HFFc6 (cell line): ENCODE measurements at places on chromosomes 16 and 17. TPM values are rescaled to one million over a fixed set of nuclear protein-coding genes. Genes with fewer than 3 reads are reported as not detected.
A peak's percentile ranks its signal among the peaks of the same experiment; 100 is the strongest.

Gene NUPR1
- 41.5 to 67.7 TPM (median 49.7 TPM) in 3 replicates for total RNA-seq

Gene SULT1A4
- total RNA-seq, result 0.38 to 0.97 TPM (median 0.58 TPM) in 3 replicates

Gene SLFN12L
- 0.12 to 0.13 TPM in 2 of 3 replicates, not detected in the other for total RNA-seq

Gene PYY
- total RNA-seq, result not detected in 3 replicates

Gene PDIA2
- total RNA-seq, result not detected in 3 replicates

DNA sequence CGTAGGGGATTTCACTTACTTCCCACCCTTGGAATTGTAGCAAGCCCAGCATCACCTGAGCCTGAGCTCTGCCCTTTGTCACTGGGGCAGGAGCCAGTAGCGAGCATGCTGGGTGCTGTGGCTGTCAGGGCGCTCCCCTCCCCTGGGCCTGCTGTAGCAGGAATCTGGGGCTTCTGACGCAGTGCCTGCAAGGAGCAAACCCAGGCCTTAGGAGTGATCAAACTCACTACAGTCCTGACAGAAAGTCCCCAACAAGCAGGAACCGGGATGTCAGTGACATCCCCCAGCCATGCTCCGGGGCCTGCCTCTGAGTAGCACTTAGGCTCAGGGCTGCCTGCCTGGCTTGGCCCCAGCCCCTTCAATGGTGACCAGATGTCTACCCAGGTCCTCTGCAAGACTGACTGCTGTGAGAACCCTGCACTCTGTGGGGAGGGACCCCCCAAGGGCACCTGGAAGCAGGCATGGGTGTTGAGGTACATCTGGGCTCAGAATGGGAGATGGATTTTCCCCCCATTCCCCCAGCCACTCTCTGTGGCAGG, 23.5 kb downstream of the PLD6 start:
- DNase-seq, result no peak

DNA sequence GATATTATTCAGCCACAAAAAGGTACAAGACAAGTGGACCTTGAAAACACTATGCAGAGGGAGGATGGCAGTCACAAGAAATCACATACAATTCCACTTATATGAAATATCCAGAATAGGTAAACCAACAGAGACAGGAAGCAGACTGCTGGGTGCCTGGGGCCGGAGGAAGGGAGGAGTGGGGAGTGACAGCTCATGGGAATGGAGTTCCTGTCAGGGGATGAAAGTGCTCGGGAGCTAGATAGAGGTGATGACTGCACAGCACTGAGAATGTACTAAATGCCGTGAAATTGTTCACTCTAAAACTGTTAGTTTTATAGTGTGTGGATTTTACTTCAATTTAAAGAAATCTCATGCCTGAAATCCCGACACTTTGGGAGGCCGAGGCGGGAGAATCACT, 74.2 kb upstream of the MED9 start:
- DNase-seq, result no peak

DNA sequence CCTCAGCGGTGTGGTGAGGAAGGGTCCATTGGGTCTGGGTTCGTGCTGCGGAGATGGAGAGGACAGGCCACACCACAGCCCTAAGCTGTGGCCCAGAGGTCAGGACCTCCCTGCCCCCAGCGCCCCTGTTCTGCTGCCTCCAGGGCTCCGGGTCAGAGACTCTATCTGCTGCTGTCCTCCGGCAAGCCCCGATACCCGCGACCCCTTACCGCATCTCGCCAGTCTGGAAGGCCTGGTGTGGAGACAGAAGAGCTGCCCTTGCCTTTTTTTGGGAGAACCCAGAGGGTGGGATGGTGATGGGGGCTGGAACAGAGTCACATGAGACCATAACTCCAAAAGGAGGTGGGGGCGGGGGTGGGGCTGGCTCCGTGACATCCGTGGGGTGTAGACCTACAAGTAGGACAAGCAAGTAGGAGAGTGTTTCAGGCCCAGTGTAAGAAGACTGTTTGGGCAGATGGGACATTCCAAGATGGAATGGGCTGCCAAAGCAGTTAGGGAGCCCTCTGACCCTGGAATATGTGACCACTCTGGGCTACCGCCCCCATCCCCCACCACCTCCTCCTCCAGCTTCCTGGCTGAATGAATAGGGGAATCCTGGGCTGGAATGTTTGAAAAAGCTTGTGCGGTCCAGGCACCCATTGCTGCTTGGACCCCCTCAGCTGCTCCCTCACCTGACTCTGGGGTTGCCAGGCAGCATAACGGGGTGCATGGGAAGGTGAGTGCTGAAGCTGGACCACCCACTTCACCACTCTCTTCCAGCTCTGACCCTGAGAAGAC, 1.4 kb downstream of the XYLT2 start:
- DNase-seq, result no peak

GRCh38 chr16:57377080-57377841, 5.0 kb downstream of the CX3CL1 start:
- no peak for DNase-seq

DNA sequence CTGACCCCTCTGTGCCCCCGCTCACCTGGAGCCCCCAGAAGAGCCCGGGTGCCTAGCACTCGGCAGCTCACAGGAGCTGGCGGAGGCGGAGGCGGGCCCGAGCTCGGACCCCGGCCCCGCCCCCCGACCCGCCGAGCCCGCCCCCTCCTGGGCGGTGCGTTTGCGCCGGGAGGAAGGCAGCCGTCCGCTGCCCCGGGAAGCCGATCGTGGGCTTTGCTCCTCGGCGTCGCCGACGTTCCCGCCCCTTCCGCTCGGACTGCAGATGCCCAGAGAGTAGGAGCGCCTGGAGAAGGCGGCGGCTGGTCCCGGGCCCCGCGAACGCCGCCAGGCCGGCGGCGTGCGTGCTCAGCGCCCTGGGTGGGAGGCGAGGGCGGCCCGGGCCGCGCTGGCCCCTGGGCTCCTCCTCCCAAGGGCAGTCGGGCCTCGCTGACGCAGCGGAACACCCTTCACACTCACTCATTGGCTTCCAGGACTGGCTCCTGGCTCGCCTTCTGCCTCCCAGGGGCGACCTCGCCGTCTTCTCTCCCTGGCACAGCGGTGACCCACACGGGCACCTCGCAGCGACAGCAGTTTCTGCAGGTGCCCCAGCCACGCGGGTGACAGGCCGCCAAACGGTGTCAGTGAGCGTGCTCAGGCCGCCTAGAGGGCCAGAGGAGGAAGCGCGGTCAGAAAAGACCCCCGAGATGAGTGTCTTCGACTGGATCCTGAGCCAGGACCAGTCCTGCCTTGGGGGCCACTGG, at the start of gene PLSCR3:
Gene PLSCR3 (minus strand): TSS at position 74 of the 740 bp plus-strand sequence. CDS start 415 bp downstream, outside the sequence.
- DNase-seq, result peak; percentile 85

- DNase-seq, result peak; percentile 70
Measured at GRCh38 chr17:2393174-2393953, 7.5 kb downstream of the MNT start.

- peak; percentile 11 for DNase-seq
Measured at GRCh38 chr17:19645734-19646201, 2.8 kb upstream of the ALDH3A2 start.

- no peak for DNase-seq
Measured at GRCh38 chr17:22128171-22128570, 435.8 kb downstream of the KCNJ18 start.

DNA sequence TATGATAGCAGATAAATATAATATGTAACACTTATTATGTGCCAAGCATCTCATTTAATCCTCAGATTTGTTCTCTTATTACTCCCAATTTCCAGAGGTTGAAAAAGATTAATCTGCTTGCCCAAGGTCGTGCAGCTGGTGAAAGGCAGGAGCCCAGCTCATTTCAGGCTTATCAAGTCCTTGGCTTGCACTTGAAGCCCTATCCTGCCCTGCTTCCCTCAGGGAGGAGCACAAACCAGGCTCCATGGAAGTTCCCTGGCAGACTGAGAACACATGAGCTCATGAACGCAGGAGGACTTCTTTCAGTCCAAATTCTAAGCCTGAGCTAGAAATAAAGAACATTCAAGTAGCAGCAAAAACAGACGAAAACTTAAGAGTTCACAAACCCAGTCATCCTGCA, 74.8 kb downstream of the USP31 start:
- DNase-seq, result no peak

DNA sequence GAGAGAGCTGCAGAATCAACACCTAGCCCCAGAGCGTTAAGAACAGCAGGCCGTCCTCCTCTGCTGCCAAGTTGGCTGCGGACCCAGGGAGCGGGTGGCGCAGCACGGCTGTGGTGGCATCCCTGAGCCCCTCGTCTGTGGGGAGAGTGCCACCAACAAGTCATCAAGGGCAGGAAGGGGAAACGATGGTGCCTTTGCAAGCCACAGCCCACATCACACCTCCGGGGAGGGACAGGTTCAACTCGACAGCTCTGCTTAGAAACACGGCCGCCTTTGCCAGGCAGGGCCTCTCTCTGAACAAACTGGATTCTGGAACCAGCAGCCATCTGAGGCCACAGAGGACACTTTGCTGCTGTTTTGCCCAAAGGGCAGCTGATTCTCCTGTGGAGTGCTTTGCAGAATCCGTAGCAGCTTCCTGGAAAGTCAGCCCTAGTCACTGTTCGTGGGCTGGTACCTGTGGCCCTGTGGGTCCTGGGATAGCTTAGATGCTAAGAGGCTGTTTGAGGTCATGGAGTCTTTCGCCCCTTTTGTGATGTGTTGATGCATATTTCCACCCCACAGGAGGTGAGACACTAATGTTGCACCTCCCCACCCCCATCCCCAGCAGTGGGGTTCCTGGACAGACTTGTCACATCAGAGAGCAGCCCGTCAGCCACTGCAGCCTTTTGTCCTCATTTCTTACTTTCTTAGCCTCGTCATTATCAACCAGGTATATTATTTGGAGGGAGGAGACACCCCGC, 270.6 kb downstream of the CPPED1 start:
- DNase-seq, result no peak

- DNase-seq, result no peak
Measured at GRCh38 chr17:47843391-47843730, 2.3 kb upstream of the SCRN2 start.

DNA sequence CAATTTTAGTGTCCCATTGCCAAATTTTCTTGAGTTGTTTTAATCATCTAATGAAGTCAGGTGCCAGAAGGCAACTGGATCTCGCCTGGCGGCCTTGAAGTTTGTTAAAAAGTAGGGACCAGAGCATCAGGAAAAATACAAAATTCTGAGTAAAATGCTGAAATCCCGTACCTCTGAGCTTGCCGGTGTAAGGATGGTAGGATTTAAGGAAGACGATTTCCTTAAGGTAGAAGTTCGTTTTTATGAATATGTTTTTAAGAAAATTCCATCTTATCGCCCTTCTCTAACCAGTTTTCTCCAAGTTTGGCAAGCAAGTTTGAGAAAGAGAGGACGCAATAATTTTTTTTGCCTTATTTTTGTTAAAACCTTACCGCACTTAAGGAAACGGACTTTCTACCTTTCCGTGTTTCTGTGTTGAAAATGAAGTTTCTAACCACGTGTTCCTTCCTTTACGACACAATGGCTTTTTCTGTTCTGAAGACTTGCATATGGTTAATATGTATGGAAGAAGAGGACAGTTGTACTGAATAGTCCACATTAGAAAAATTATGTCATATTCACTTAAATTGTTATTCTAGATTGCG, 748 bp downstream of the ATF7IP2 start:
- no peak for DNase-seq

DNA sequence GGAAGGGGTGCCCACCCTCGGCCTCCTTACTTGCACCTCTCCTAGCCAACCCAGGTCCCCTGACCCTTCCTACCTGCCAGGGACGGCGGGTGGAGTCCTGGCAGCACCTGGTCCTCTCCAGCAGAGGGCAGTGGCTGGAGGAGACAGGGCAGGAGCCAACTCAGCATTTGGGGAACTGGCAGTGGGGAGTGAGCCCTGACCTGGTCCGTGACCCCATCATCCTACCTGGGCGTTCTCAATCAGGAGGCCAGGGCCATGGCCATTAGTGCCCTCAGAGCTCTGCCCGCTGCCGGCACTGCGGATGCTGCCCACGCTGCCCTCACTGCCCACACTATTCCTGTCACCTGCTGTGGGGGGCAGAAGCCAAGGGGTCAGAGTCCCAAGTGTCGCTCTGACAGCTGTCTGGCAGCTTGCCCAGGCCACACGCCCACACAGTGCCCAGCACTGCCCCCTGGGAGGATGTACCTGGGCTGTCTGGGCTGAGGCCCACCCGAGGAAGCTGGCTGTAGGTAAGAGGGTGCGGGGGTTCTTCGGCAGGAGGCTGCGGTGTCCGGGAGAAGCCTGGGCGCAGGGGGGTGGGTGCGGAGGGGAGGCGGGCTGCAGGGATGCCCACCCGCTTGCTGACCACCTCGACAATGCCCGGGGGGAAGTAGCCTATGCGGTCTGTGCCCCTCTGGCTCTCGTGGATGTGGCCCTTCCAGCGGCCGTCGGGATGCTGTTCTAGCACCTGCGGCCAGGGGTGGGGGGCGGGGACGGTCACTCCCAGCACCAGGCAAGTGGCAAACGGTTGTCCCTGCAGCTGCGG, 10.8 kb downstream of the CASKIN2 start:
- DNase-seq, result no peak

DNA sequence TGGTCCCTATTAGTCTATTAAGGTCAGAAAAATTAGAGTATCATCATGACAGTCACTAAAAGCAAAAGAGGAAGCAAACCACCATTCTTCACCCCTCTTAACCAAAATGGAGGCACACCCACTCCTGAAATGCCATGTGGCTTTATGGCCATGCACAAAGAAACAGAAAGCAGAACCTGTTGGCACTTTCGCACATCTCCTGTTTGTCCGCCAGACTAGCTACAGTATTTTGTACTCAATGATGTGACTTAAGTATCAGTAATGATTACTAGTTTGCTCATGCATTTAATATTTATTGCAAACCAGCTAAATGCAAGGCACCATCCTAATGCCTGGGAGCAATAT, 70.2 kb upstream of the GNAO1 start:
- DNase-seq, result no peak

GRCh38 chr17:69339937-69340336, 13.0 kb upstream of the ABCA5 start:
- no peak for DNase-seq

DNA sequence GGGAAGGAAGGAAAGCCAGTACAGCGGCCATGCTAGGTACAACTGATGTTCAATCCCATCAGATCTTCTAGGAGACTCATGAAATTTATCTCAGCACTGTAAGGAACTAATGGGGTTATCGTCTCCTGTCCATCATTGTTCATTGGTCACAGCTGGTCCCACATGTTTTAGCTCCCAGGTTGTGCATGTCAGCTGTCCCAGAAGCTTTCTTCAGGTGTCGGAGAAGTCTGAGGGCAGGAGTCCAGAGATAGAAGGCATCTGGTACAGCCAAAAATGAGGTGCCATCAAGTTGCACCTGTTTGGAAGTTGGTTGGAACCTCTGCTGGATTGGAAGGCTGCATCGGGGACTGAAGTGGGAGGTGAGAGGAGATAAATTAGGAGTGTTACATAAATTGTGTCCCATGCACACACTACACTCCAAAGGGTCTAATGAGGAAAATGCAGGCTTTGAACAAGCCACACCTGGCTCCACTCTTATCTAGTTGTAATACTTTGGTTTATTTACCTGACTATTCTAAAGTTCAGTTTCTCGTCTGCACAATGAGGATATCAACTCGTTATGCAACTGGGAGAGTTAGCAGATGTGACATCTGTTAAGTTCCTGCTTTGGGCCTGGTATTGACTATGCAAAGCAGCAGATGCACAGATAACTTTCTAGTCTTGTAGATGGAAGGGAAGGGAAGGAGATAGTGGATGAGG, 62.9 kb downstream of the MAP2K6 start:
- DNase-seq, result no peak

GRCh38 chr16:8571061-8571596, 19.2 kb downstream of the TMEM114 start:
- peak; percentile 65 for DNase-seq
